ENCODE measurements at places on chromosomes 16 and 17. TPM values are rescaled to one million over a fixed set of nuclear protein-coding genes. Genes with fewer than 3 reads are reported as not detected.

Gene GUCY2D
- not detected for total RNA-seq

Gene NOXO1
- total RNA-seq = not detected

Gene IRF8
- 6.2 TPM for total RNA-seq

Gene SULT1A2
- total RNA-seq = 1.3 TPM

Gene ACBD4
- 21.1 TPM for total RNA-seq

DNA sequence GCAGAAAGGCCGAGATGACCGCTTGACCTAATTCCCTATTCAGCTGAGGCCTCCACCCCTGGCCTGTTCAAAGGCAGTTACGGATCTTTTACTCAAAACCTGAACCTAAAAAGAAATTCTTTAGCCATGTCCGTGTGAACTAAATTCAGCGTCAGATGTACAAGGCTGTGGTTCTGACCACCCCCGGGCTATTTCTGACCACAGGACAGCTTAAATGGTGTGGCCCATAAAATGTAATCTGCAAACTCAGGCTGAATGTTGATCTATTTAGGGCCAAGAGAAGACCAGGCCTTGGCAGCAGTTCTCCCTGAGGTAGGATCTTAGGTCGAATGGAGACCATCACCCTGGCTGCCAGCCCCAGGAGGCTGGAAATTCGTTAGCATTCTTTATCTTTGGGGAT, 485.5 kb downstream of the WWOX start:
- no peak for DNase-seq
- no peak overlapping the region for H3K4me3 ChIP-seq
- no peak overlapping the region for H3K27ac ChIP-seq
- H3K27me3 ChIP-seq = no peaks in the 10 kb centered on the region
- no peaks in the 10 kb centered on the region for H3K4me1 ChIP-seq

Measured in body of pancreas (tissue), 4 donors.